ENCODE measurements at places on chromosomes 3 and 15.

DNA sequence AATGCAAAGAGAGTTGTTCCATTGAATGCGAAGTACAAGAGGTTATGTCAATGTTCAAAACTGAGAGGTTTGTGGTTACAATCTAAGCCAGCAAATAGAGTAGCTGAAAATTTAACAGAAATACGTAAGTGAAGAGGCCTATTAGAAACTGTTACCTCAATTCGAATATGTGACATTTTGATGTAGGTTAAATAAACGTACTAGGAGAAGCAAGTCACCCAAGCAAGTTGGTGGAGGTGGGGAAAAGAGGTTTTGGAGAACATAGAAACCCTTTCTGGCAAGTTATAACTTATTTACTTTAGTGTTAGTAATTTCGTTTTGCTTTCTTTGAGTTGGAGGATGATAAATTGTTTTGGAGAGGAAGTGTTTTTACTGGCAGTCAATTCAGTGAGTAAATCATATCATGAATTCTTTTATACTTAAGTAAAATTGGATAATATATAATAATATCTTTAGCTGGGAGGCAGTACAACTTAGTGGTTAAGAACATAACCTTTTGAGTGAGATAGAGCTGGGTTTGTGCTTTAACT, 91.2 kb upstream of the NAALADL2 start:
- DNase-seq, result no peak

DNA sequence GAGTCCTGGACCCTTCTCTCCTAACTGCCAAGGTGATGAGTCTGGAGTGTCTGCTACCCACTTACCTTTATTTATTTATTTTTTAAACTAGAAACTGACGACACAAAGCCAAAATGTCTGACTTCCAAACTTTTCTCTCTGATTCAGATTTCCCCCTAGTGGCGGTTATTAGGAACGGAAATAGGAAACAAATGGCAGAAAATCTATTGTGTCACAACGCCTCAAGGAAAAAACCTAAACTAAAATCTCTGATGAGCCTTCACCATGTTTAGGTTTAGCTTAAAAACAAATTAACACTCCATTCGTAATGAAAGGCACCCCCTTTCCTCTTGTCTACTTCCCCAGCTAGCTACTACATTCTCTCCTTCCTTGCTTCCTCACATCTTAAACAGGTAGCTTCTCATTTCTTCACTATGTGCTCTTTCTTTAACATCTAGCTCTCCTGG, 94.0 kb upstream of the MEX3B start:
- no peak for DNase-seq

DNA sequence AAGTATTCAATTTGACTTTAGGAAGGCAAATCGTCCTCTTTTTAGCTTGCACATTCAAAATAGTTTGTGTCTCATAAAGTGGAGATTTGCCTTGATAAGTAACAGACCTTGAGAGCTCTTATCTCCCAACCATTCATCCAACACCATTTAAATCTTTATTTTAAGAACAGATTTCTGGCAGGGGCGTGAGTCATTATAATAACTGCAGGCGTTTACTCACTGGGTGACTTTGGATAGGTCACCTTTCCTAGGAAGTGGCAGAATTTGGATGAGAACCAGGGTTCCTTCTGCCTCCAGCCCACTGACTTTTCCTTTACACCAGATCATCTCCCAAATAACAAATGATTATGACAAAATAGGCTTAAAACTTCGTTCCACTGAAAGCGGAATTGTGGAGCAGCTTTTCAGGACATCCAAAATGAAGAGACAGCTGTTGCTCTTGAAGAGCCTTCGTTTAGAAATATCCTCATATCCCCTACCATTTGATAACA, 5.0 kb downstream of the LMCD1 start:
- DNase-seq, result no peak

GRCh38 chr3:59709702-59710553, 660.1 kb upstream of the CFAP20DC start:
- DNase-seq, result no peak

- no peak for DNase-seq
These were observed 237.6 kb downstream of the FEZF2 start for GRCh38 chr3:62135741-62136140.

- DNase-seq, result no peak
These were observed 2.9 kb downstream of the FBXL22 start for GRCh38 chr15:63600001-63600615.

DNA sequence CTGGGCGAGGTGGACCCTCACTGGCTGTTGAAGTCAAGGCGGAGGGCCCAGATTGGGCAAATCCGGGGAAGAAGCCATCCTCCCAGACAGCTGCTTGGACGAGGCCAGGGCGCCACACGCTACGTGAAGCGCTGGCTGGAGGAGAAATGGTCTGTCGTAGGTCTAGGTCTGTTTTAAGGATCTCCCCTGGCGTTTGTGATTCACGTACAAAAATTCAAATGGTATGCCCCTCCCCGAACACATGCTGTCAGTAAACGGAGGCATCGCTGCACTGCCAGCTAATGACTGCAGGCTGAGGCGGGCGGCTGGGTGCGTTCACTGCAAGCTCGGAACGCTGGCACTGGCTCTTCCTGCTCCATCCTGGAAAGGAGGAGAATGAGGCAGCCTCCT, 69.9 kb downstream of the EPHB3 start:
- no peak for DNase-seq

DNA sequence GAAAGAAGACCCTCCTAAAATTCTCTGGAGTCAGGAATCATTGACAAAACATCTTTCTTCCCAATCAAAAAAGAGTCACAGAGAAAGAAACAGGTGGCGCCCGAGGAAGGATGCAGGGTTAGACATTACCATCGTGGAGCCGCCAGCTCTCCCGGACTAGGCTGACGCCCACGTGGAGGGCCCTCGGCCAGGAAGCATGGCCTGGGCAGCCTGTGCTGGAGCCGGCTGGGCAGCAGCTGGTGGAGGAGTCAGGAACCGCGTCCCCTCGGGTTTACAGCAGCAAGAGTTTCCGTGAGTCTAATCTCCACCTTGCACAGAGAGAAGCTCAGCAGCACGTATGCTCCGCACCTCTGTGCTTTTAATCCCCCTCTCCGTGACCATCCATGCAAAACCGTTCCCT, 533.7 kb upstream of the ATP11B start:
- DNase-seq, result no peak

DNA sequence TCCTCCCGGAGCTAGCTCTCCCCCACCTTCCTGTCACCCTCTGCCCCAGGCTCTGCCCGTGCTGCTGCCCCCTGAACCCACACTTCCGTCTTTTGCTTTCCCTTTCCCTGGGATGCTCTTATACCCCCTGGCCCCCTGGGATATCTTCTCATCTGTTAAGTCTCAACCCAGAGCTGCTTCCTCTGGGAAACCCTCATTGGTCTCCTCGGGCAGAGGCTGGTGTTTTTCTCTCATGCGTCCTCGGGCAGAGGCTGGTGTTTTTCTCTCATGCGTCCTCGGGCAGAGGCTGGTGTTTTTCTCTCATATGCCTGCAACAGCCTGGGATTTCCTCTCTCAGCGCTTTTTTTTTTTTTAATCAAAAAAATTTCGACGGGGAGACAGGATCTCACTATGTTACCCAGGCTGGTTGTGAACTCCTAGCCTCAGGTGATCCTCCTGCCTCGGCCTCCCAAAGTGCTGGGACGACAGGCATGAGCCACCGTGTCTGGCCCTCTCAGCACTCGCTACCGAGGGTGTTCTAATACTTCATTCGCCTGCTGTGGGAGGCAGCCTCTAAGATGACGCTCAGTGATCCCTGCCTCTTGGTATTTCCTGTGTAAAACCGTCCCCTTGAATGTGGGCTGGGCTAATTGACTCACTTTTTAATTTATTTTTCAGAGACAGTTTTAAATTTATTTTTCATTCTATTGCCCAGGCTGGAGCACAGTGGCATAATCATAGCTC, 62.7 kb upstream of the TFRC start:
- DNase-seq, result no peak

DNA sequence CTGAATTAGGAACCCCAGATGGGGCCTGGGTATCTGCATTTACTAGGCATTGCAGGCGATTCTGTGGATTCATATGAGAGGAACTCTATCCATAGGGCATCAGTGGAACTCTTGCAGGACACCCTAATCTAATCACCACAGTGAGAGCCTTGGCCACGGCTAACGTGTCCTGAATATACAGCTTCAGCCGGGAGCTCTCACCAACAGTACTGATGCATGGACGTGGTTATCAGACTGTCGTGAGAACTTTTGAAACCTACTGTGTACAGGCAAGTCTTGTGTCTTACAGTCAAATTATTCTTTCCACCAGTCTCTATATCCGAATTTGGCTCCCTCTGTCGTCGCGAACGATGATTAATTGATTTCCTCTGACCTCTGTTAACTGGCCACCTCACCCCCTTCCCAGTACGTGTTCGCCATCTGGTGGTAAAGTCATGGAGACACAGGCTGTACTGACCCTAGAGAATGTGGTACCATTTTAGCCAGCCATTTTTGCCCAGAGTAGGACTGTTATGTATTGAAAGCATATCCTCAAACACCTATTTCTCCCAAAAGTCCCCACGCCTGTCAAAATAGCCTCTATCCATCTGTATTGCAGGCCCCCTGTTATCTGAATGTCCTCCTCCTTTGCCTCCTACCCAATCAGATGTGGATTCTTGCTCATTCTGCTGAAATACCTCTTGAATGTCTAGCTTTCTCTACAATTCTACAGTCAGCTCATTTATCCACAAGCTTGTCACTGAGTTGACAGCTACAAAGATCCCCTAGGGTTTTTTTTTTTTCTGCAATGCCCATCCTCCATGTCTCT, 39.7 kb downstream of the GLDN start:
- peak; percentile 25 for DNase-seq

DNA sequence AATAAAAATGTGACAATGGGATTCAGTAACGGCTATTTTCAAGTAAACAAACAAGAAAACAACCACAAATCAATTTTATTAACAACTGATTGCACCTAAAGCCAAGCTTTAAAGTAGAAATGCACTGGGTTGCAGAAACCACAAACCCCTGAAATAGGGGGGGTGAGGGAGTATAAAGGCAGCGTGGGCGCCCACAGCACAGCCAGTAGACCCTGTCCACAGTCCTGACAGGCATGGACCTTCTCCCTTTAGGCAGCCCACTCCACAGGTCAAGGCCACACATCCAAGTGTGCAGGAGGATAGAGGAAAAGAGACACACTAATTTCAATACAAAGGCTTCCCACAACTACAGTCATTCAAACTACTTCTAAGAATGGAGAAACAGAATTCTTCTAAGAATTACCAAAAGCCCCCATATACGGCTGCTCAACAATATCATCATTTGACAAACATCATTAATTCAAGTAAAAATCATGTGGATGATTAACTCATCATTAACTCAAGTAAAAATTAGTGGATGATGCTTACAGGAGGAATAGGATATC, 48.7 kb downstream of the CHSY1 start:
- no peak for DNase-seq

DNA sequence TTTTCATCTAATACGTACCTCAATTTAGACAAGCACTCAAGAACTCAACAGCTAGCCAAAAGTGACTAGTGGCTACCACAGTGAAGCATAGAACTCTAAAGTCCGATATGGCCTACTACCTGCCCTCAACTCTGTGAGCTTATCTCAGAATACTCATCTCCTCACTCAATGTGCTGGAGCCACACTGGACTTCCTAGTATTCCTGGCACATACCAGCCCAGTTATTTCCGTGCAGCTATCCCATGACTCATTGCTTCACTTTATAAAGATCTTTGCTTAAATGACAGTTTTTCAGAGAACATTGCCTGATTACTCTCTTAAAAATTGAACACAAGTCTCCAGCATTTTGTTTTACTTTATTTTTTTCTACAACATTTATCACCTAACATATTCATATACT, 524.7 kb downstream of the PYDC2 start:
- no peak for DNase-seq

DNA sequence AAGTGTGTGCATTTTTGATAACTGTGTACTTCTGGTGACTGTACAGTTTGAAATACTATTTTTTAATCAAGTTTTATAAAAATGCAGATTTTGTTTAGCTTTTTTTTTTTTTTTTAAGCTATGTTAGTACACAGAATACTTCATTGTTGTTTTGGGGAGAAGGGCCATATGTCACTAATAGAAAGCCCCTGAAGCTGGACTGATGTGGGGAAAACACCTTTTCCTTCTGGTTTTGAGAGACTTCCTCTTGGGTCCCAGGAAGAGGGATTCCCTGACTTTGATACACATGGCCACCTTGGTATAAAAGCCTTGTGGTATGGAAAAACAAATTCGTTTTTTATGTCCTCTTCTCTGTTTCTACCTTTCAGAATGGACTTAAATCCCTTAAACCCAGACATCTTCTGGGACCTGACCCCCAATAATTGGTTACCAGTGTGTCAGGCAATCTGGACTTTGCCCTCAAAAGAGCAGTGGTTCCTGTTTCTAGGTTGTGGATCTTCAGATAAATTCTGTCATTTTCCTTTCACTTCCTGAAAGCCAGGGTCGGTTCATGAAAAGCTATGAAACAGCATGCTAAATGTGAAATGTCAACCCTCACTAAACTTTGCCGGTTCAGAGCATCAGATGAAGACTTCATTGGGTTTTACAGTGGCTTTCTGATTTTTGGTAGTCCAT, 31.1 kb upstream of the BLOC1S6 start:
- no peak for DNase-seq

DNA sequence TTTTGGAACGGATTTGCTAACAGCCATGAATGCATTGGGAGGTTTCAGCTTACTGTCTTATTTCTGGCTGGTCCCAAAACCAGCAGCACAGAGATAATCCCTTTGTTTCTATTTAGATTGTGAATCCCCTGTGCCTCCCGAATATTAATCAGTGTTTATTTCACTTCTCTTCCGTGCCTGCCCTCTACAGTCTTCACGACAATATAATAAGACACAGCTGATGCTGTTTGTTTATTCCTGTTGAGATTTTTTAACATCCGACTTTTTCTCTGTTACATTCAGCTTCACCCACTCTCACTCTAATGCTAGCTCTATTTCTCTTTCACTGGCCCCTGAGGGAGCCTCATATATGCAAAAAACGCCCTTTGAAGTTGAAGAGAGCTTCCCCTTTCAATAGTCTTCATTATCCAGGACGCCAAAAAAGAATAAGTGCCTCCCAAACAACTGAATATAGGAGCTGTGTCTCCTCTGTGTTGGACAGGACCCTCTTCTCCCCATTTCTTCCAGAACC, 995.3 kb downstream of the ROBO2 start:
- DNase-seq, result no peak

DNA sequence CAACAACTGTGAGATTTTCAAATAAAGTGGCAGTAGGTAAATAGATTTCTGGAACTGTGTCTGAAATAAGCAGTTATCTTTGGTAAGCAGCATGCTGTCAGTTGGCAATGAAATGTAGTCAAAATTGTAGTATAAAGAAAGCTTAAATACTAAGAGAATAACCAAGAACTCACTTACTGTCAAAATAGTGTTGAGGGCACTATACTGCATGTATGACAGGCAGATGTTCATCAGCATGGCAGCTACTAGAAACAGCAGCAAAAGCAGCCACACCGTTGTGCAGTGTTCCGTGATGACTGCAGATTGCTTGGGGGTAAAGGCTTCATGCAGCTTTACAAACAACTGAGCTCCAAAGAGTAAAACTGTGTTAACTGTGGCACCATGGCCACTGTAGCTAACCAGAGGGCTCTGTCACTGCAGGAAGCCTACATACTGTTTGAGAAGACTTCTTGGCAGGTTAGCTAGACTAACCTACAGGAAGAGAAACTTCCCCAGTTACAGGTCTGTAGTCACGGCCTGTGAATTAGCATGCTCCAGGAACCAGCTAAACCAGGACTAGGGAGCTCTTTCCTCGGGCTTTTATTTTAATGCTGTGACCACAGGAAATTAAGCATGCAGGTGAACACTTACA, 459.7 kb downstream of the TBL1XR1 start:
- DNase-seq, result no peak

- DNase-seq, result no peak
These were observed 27.5 kb downstream of the MELTF start for GRCh38 chr3:197001972-197002700.

- no peak for DNase-seq
These were observed 12.6 kb downstream of the OSBPL10 start for GRCh38 chr3:31968369-31968926.
